ENCODE measurements at places on chromosomes 5 and 9.

DNA sequence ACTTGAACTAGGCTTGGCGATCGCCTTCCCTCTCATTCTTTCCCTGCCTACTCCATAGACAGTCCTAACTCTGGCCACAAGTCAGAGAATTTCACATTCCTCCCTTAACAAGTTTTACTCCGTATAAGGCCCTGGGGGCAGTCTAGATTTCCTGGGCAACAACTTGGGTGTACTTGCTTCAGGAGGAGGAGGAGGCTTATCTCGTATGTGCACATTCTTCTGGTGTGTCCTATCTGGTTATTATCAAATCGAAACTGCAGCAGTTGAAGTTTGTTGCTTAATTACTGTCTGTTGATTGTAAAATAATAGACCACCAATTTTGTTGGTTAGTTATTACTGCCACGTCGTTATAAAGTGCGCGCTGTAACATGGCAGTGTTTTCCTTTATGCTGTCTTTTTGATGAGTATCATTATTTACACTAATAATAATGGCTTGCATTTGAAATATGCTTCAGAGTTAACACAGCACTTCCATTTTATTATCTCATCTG is 42.0 kb downstream of the PIP5K1B start:
- no peak for DNase-seq

DNA sequence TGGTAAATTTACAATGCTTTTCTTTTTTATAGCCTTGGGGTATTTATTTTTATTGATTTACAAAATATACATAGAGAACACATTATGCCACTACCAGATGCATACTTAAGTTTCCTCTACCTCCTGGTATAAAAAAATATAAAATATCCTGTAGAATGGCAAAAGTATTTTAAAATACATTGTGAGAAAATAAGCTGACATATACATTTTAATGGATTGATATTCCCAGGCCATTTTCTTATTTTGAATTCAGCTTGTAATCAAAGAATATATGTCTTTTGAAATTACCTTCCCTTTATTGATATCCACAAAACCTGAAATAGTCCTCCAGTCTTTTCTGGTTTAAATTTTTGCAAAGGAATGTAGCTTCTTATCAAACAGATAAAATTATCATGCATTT is 923.9 kb downstream of the CDH18 start:
- no peak for DNase-seq

DNA sequence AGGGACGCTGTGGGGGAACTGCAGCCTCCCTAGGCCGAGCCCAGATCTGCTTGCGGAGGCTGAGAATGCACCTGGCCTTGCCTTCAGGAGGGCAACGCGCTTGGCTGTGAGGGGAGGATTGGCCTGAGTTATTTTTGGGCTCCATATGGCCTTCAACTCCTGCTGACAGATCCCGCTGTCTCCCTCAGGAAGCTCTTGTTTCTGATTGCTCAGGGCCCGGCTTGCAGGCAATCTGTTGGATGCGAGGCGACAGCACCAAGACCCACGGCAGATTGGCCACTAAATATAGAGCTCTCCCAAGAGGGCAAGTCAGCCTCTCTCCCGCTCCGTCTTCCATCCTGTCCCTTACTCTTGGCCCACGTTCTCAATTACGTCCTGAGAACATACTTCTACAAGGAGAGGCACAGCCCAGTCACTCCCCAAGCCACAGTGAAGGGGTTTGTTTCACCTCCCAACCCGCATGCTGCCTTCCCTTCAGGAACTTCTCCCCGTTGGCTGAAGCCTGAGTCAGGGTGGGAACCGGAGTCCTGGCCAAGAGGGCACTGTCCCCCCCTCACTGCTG is 53.6 kb downstream of the RASGEF1C start:
- DNase-seq: no peak

GRCh38 chr5:84242286-84242685 is 142.4 kb downstream of the EDIL3 start:
- no peak for DNase-seq

DNA sequence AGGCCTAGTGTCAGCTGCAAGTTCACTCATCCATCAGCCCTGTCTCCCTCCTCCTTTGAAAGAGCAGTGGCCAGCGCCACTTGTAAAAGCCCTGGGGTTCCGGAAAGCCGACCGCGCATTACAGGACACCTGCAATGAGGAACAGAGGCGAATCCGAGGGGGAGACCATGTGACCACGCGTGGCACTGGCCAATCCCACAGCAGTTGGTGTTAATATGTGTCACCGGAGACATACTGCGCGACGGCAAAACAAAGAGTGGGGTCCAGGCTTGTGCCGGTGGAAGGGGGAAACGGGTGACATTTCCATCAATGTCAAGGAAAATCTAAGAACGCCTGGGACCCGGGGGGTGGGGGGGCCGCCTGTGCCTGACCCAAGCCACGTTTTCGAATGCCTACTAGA is 480.8 kb downstream of the SPATA31A7 start:
- DNase-seq: no peak

GRCh38 chr9:114205171-114206015 is 50.1 kb downstream of the COL27A1 start:
- DNase-seq: no peak

DNA sequence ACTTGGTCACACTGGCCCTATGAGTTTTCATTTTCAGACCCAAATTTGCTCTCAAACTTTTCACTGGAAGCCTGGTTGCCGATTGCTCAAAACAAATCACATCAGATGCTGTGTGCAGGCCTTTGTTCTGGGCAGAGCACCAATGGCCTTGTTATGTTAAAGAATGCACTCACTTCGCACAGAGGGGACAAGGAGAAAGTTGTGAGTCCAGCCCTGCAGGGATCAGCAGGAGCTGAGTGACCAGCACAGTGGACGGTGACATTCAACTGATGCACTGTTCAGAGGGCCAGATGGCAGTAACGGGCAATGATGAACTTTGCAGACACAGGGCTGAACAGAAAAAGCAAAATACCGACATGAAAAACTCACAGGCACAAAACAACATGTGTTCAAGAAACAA is 86.1 kb downstream of the BARX1 start:
- no peak for DNase-seq

DNA sequence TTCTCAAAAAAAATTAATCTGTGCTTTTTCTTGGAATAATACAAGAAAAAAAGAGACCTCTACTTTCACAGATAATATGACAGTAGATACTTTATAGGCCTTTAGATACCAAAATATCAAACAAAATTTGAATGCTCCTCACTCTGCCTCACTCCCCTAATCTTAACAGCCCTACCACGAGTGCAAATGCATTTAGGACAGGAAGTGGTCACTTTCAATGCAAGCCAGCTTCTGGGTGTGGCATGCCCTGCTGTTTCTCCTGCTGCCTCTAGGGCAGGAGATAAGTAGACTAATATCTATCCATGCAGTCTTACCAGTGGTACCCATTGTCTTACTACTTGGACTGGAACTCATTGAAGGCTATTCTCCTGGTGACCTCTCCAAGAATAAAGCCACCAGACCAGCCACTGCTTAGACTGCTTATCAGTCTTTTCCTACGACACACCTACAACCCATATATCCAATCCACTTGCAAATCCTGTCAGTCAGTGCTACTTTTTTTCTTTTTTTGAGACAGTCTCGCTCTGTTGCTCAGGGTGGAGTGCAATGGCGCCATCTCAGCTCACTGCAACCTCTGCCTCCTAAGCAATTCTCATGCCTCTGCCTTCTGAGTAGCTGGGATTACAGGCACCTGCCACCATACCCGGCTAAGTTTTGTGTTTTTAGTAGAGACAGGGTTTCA is 23.0 kb downstream of the FRRS1L start:
- no peak for DNase-seq

DNA sequence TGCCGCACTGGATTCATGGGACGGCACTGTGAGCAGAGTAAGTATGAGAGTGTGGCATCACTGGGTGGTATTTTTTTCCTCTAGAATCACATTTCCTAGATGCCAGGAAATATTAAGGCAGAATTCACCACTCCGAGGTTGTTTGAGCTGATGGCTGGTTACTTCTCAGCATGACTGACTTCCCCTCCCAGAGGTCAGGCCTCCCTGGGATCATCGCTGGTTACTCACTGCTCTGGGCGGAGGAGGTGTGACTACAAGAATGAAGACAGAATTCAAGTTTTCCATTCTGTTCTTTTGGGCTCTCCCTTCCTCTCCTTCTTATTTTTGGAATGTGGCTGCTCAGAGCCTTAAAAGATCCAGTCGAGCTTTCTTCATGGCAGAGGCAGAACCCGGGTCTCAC is 76.6 kb upstream of the PRRC1 start:
- no peak for DNase-seq

DNA sequence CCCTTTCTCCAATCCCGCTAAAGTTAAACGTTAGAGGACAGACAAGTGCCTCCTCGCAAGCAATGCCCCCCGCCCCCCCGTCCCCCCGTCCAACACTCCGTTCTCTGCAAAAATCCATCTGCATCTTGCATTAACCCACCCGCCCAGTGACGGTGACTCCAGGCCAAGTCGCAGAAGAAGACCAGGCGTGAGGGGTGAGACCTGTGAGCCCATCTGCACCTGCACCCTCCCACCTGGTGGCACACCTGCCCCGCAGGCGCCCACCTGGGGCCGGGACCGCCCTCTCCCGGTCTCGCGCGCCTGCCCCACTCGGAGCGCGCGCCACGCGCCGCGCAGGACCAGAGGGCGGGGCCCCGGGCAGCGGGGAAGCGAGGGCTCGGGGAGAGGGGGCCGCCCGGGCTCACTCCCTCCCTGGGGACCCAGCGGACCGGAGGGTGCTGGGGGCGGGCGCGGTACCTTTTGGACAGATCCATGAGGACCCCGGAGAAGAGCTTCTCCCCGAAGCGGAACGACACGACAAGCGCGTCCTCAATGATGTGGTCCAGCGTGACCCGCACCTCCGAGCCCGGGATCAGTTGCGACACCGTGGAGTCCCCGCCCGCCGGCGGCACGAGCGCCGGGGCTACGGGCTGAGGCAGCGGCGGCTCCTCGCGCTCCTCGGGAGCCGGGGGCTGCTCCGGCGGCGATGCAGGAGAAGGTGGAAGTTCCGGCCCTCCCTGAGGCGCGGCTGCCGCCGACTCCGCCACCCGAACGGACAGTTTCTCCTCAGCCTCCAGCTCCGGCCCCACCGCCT is 705 bp downstream of the PWWP2A start:
- peak; percentile 35 for DNase-seq

DNA sequence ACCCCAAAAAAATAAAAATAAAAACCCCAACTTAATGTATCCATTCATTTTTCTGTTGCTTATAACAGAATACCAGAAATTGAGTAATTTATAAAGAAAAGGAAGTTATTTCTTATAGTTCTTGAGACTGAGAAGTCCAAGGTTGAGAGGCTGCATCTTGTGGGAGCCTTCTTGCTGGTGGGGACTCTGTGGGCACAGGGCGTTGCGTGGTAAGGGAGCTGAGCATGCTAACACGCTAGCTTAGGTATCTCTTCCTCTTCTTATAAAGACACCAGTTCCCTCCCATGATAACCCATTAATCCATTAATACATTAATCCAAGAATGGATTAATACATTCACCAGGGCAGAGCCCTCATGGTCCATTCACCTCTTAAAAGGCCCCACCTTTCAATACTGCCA is 150.9 kb downstream of the ZSWIM6 start:
- no peak for DNase-seq

- no peak for DNase-seq
Measured at GRCh38 chr9:38390851-38391250, 1.7 kb upstream of the ALDH1B1 start.

- no peak for DNase-seq
Measured at GRCh38 chr5:142840575-142840974, 70.4 kb downstream of the ARHGAP26 start.

- no peak for DNase-seq
Measured at GRCh38 chr5:125017796-125018195, 271.4 kb upstream of the ZNF608 start.

- DNase-seq: no peak
Measured at GRCh38 chr5:177066224-177066623, 20.5 kb upstream of the FGFR4 start.

GRCh38 chr9:73684601-73685000 is 532.9 kb downstream of the ANXA1 start:
- no peak for DNase-seq

GRCh38 chr5:14617441-14617840 is 35.8 kb downstream of the OTULINL start:
- no peak for DNase-seq

DNA sequence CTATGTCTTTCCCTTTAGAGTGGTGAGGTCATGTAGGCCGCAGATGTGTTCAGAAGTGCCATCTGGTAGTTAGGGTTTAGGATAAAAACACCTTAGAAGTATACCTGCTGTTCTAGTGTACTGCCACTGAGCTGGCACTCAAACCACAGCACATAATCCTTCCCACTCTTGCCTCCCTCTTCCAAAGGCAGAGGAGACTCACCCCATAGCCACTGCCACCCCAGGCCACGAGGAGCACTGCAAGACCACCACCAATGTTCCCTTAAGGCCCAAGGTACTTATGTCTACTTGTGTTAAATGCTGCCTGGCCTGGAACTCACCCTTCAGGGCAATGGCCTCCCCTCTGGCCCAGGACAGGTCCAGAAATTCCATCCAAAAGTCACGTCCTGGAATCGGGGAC is 379.5 kb upstream of the EDIL3 start:
- DNase-seq: no peak

- DNase-seq: no peak
Measured at GRCh38 chr5:151174612-151175101, 17.1 kb upstream of the ANXA6 start.

DNA sequence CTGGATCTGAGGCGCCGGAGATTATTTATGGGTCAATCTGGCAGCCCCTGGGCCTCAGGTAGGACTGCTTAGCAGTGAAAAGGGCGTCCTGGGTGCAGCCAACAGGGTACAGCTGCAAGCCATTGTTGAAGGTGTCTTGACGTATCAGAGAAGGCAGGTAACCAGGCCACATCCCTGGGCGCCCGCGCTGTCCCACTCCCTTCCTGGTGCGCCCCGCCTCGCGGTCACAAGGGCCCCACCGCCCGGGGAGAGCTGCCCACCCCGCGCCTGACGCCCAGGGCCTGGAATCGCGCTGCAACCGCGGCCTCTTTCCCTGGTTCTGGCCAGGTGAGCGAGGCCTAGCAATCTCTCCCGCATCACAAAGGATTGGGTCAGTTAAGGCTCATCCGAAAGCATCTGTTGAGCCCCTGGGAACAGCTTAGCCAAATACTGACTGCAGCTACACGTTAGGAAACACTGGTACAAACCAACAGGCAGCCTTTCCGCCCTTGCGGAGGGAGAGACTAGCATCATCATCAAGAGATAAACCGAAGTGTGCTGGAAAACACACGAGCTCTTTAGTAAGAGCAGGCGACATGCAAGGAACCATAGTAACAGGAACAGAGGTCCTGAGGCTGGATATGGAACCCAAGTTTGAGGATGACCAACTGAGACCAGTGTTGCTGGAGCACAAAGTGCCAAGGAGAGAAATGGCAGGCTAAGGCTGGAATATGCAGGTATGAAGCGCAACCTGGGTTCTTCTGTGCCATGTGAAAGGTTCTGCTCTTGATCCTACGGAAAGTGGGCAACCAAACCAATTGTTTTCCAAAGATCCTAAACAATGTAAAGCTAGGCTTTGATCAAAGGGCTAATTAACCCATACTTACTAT is 3.6 kb downstream of the RPS23 start:
- DNase-seq: no peak

GRCh38 chr5:5140479-5141338 is 579 bp downstream of the ADAMTS16 start:
- no peak for DNase-seq

- DNase-seq: no peak
Measured at GRCh38 chr9:20357037-20357432, 265.3 kb downstream of the MLLT3 start.

- DNase-seq: peak; percentile 50
Measured at GRCh38 chr5:112146323-112147226, 272.5 kb downstream of the EPB41L4A start.

All from activated CD4-positive, alpha-beta T cell treated with anti-CD3 and anti-CD28 coated beads, Interleukin-2, amount 50 U/mL, for 4 hours (primary cell).